Umbilical cord (tissue), 2 donors: ENCODE measurements at places on chromosomes 7 and 10. TPM values are rescaled to one million over a fixed set of nuclear protein-coding genes. Genes with fewer than 3 reads are reported as not detected.

DNA sequence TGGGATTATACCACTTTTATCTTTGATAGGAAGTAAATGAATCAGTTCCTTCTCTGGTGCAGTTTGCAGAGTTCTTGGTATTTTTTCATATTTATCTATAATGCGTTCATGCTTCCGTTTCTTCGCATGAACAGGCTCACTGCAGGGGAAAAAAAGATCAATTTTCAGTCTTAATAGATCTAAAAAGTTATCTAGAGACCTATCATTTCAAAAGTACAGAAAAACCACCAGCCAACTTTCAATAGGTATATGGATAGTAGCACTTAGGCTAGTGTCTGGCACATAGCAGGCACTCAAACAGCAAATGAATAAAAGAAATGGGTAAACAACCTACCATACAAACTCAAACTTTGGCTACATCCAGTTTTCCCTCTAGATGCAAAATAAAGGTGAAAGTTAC lies 5.5 kb downstream of the NOC3L start:
- DNase-seq: no peak

DNA sequence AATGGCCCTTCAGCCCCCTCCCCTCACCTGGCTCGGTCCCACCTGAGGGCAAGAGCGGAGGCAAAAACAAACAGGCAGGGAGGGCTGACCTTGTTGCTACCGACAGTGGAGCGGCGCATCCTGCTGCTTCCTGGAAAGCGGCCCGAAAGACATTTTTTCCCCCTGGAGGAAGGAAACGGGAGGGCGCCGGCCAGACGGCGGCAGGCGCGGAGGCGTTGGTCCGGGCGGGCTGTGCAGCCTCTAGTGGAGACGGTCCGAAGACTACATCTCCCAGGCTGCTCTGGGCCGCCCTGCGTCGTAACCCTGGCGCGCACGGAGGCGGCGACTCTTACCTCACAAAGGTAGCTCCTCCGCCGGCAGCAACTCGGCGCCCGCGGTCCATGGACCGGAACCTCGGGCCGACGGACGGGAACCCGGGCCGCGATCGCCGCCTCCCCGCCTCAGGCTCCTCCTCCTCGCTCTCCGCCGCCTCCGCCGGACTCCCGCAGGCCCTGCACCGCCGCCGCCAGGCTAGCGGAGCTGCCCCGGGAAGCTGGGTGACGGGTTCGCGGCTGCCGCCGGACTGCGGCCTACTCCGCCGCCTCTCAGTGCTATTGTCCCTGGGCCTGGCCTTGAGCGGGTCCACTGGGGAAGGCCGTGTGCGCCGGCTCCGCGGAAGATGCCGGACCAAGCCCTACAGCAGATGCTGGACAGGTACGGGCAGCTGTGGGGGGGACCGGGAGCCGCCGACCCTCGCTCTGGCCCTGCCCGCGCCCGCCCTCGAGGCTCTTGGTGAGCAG lies at the start of the genes CPEB3 and MARCHF5:
Gene CPEB3 (minus strand): TSS at position 242 of the 779 bp plus-strand sequence. CDS start 50,728 bp downstream, outside the sequence.
Gene MARCHF5 (plus strand): TSS at position 331 of the 779 bp plus-strand sequence. CDS start 328 bp downstream, at position 659.
- DNase-seq: peak; percentile 98

Gene FBXO24
- total RNA-seq: not detected

- DNase-seq: peak; percentile 54
Observed at GRCh38 chr7:35748371-35748770, 52.5 kb upstream of the SEPTIN7 start.

DNA sequence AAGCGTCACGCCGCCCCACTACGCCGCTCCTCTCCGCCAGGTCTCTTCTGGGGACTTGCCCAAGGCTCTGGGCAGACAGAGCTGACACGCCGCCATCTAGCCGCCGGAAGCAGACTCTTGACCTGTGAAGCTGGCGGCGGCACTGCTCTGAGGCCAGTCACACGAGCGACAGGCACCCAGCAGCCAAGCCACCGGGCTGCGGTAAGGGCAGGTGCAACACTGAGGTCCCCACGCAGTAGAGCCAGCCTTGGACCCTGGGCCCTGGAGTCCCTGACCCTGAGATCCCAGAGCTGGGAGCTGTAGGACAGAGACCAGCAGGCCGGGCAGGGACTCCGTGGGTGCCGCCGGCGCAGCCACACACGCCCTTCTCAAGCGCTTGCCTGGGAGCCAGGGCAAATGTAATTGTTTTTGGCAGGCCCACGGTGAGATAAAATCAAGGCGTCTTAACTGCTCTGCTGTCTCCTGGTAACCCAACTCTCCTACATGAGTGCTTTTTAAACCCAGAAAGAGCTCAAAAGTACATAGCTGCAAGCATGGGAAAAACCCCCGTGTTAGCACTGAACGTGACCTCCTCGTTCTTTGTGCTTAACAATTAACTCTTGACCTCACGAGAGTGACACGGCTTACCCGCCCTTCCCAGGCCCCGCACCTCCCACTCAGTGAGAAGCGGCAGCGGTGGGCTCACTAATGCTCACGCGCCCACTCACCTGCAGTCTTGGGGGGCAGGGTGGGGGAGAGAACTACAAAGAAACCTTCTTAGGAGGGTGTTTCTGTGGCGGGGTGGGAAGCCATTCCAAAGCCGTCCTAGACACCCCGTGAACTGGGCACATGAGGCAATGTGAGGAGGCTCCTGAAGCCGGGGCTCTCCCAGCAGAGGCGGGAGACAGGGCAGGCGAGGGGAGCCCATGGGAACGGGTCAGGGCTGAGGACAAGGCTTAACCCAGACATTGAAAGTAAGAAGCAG lies 8.5 kb downstream of the GPER1 start:
- peak; percentile 18 for DNase-seq

GRCh38 chr7:1662101-1662500 lies 8.0 kb upstream of the ELFN1 start:
- DNase-seq: no peak

- DNase-seq: no peak
Observed at GRCh38 chr10:7275761-7276440, 134.9 kb downstream of the SFMBT2 start.

Gene SMO
- 21.9 TPM for total RNA-seq

DNA sequence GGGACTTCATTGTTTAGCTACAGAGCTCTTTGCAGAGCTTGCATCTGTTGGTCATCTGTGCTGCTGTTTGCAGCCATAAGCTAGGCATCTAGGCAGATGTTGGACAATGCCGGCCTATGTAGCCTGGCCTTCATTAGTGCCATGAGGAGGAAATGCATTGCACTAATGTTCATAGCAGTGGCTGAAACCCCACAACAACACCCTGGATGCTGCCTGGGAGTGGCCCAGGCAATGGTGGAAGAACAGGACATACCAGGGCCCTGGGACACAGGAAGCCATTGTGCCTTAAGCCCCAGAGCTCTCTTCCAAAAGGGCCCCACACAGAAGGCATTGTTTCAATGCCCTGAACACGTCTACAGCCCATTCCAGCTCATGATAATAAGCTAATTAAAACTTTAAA lies 131.5 kb upstream of the LYZL1 start:
- DNase-seq: no peak

Gene INHBA
- total RNA-seq: 172 TPM

DNA sequence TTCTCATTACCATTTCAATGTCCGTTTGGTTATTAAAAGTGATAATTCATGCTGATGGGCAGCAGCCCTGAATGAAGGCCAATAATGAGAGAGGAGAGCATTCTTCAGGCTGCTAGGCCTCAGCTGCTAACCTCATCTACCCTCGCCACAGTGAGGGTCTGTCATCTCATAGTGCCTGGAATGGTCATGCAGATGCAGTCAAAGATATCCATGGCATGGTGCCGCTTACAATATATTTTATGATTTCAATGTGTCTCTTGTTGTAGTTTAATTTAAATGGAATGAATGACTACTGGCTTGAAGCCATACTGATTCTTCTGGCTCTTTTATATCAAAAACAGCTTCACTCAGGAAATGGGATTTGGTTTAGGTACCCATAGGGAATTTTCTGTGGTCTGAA lies 126.9 kb downstream of the SLC16A9 start:
- DNase-seq: no peak

DNA sequence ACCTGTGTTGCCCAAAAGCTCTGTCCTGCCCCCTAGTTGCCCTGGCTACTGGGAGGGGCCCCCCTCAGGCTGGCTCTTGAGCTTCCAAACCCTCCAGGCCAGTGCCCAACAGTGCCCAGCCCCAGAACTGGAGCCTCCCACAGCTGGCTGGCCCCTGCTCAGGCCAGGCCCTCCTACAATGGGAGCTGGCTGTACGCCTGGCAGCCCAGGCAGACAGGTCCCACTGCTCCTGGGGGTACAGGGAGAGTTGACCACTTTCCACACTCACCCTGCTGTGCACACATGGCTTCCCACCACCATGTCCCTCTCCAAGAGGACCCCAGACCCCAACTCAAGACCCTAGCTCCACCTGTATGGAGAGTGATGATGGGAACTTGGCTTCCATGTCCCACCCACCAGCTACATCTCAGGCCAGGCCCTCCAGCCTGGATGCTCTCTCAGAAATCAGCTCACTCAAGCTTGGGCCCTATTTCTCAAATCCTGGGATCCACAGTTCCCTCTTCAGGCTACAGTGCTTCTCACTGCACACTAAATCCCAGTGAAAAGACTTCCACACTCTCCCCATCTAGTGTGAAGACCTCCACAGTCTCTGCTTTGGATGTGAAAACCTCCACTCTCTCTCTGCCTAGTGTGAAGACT lies 92.6 kb downstream of the OAT start:
- no peak for DNase-seq

GRCh38 chr7:36013246-36014014 lies 139.6 kb upstream of the EEPD1 start:
- no peak for DNase-seq

Gene CEP55
- 8.7 TPM for total RNA-seq

GRCh38 chr10:116891208-116891607 lies 41.9 kb downstream of the ENO4 start:
- peak; percentile 91 for DNase-seq

Gene SPDYE8
- total RNA-seq: 0.48 TPM

Gene SH3PXD2A
- total RNA-seq: 38.3 TPM

- DNase-seq: no peak
Observed at GRCh38 chr7:81470724-81471379, 299.0 kb downstream of the HGF start.

GRCh38 chr10:58839771-58840170 lies 327.1 kb downstream of the BICC1 start:
- no peak for DNase-seq

- no peak for DNase-seq
Observed at GRCh38 chr7:27157702-27158431, 1.4 kb upstream of the HOXA7 start.

DNA sequence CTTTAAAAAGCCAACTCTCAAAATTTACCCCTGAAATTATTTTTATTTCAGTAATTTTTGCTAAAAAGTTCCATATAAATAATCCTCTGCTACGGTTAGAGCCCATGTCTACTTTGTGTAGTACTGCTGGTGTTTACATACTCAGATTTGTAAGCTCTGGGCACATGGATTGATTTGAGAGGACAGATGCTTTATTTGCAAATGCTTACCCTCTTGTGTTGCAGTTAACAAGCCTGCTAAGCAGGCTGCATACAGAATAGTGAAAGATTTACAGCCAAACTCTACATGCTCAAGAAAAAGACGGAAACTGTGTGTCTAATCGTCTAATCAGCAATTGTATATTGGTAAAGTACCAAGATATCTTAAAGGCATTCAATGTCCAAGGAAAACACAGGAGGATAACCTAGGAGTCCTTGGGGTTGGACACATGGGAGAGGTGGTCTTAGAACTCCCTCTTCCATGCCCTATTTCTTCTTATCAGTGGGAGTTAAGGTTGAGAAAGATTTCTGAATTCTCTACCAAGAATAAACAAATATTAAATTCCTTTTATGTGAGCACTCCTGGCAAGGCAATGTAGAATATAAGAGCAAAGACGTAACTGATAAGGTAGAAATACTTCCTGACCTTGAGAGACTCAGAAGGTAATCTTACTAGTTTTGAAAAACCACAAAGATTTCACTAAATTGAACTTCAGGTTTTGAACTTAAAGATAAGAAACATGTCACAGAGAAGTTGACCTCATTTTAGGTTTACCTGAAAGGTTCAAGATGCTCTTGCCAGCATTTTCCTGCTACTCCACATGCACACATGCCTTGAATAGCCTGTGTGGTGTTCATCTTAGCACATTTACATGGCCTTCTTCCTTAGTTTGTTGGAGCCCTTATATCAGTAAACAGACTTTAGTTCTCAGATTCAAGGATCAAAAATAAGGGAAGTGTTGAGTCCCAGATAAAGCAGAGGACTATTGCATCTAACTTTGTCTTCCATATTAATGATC lies 1216.5 kb downstream of the SORCS3 start:
- no peak for DNase-seq

Gene SLC18A3
- total RNA-seq: not detected

Gene MYL10
- total RNA-seq: not detected
